Suppressor macrophage treated with lipopolysaccharide for 1 hour (primary cell): ENCODE measurements at places on chromosomes 7 and 10.
A peak's percentile ranks its signal among the peaks of the same experiment; 100 is the strongest.

- DNase-seq, result peak; percentile 98
Measured at GRCh38 chr10:49177391-49178355, 10.5 kb downstream of the TMEM273 start.

GRCh38 chr7:76129366-76129765 lies 72.3 kb upstream of the SRRM3 start:
- DNase-seq, result no peak

DNA sequence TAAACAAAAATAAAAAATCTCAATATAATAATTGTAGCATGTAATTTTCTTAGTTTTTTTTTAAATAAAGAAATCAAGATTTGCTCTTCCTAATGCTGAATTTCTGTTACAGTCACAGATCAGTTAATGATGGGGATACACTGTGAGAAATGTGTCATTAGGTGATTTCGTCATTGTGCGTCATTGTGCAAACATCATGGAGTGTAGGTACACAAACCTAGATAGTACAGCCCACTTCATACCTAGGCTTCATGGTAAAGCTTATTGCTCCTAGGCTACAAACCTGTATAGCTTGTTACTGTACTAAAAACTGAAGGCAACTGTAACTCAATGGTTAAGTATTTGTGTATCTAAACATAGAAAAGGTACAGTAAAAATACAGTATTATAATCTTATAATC lies 74.4 kb upstream of the LSM8 start:
- no peak for DNase-seq

DNA sequence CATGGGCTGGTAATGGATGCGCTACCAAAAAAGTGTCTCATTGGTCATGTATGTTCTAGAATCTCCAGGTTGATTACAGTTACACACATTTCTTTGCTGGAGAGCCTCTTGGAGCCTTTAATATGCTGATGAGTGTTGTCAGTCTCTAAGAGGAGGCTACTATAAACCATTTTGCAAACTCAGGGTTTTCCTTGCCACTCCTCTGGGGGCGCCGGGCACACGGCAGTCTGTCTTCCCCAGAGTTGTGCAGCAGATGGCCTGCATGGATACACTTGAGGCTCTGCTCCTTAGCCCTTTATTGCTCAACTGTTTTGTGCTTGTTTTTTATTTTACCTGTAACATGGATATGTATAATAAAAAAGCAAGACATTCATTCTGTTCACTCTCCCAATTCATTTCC lies 196.5 kb downstream of the ACTR3B start:
- DNase-seq, result no peak

GRCh38 chr10:70328018-70328417 lies 44.2 kb upstream of the NPFFR1 start:
- no peak for DNase-seq

GRCh38 chr7:131935180-131935579 lies 378.8 kb upstream of the PODXL start:
- DNase-seq, result no peak

GRCh38 chr10:97738616-97739015 lies 1.7 kb downstream of the ZFYVE27 start:
- DNase-seq, result no peak

DNA sequence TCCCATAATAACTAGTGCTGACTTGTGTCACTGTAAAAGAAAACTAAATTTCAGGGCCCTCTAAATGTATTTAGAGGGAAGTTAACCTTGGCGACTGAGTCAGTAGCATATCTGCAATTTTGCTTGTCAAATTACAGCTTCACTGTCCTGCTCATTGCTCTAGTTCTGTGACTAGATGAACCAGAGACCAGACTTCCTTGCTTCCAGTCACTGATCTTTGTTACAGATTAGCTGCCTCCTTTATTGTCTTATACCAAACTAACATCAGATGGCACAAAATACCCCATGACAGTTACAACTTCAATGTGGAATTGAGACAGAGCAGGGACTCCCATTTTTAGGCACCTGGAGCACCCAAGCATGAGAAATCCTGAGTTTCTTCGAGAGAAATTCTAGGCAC lies 79.9 kb upstream of the POM121L12 start:
- no peak for DNase-seq

- DNase-seq, result no peak
Measured at GRCh38 chr7:64574540-64575099, 11.7 kb upstream of the ZNF680 start.

DNA sequence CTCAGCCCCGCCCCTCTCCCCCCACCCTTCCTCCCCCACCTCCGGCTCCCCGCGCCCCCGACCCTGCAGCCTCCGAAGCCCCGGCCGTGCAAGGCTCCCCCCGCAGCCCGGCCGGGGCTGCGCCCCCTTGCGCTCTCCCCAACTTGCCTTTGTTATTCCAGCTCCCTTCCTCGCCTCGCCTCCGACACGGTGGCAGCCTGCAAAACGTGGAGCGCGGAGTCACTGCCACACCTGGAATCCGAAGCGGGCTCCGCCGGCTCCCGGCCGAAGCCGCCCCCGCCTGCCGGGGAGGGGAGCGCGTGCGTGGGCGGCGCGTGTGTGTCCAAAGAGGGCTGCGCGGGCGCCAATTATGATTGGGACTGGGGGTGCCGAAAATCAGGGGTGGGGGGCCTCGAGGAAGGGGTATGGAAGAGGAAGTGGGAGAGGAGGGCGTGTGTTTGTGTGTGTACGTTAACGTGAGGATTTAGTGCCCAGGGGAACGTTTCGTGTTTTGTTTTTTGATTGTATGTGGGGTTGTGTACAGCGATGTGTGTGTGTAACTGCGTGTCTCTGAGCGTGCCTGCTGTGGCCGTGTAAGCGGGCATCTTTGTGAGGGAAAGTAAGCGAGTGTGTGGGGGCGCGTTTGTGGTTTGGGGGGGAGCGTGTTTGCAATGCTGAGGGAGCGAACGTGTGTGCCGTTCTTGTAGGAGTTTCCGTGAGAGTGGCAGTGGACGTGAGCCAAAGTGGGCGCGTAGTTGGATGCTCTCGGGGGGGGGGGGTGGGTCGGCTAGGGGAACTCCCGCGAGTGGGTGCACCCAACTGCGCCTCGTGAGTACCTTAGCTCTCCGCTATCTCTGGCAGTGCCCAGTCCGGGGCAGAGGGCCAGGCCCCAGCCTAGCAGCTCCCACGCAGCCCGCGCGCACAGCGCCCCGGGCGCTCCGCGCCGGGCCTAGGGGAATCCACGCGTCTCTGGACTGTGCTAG lies 1.2 kb upstream of the ZMIZ1 start:
- DNase-seq, result peak; percentile 83

GRCh38 chr10:31832261-31832660 lies 96.4 kb downstream of the ARHGAP12 start:
- DNase-seq, result no peak

DNA sequence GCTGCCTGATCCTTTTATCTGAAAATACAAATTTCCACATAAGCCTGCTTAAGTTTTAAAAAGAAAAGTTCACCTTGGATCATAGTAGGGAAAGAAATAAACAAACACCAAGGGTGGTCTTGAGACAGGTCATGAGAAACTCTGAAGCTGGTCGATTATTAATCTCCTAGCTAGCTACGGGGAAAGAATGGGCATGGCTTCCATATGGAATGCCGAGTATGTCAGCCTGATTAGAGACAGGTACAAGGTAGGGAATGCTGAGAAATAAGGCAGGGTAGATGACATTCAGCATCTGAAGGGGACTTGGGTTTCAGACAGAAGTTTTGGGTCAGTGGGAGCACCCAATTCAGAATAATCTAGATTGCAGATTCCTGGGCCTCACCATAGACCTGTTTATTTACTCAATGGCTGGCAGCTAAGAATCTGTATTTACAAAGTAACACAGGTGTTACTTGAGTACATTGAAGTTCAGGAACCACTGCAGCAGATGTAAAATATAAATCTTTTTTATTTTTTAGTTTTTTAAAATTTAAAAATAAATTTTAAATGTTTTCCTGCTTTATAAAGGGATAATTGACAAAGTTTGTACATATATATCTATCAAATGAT lies 49.0 kb downstream of the SCIN start:
- no peak for DNase-seq
